ENCODE measurements at places on chromosomes 1 and 21.

DNA sequence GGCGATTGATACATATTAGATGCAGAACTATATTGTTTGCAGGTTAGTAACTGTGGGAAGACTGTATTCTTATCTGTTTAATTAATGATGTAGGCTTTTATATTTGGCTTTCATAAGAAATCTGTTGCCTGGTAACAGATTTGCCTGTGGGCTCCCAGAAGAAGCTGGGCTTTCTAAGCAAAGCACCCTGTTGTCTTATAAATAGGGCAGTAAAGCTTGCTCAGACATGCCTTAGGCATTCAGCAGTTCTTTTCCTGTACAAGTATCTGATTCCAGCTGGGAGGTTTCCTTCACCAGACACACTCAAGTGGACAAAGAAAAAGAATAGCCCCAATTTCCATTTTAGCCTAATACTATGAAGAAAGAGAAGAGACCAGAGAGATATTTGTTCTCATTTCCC, 524.0 kb downstream of the LRRIQ3 start:
- peak; percentile 85 for DNase-seq

DNA sequence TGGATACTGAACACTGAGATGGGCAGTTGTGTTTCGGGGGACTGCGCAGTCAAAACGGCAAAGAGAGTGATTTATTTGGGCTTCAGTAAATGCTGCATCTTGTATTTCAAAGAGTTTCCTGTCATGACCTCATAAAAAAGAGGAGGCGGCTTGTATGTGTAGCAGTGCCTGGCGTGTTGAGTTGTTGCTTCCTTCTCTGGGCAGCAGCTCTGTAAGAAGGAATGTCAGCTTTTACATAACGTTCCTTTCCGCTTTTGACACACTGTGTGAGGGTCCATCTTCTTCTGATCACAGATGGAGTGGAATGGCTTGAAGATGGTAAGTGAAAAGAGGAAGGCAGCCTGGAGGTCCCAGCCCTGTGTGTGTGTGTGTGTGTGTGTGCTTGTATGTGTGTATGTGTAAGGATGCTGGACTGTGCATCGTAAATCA, 941 bp downstream of the ELAVL4 start:
- no peak for DNase-seq

DNA sequence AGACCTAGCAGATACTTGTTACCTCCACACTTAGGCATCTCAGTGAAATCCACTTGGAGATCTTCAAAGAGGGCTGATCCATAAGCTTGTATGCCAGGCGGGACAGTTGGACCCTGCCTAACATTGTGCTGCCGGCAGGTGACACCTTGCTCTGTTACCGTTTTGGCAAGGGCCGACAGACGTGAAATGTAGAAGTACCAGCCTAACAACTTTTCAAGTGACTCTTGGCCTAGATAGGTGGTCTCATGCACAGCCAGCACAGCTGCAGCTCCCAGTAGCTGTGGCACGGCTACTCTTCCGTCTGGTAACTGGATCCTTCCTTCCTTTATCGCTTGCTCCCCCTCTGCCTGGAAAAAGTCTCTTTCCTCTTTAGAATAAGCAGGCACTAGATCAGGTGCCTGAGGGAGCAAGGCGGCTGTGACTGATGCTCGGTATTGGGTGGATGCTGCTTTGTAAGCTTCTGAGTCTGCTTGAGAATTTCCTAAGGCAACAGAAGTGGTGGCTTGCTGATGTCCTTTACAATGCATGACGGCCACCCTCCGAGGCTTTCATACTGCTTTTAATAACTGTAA, 713.5 kb downstream of the AMY1C start:
- no peak for DNase-seq

GRCh38 chr1:12229386-12229834, 420 bp upstream of the VPS13D start:
- no peak for DNase-seq

GRCh38 chr1:221141606-221142285, 262.5 kb downstream of the HLX start:
- DNase-seq = no peak

DNA sequence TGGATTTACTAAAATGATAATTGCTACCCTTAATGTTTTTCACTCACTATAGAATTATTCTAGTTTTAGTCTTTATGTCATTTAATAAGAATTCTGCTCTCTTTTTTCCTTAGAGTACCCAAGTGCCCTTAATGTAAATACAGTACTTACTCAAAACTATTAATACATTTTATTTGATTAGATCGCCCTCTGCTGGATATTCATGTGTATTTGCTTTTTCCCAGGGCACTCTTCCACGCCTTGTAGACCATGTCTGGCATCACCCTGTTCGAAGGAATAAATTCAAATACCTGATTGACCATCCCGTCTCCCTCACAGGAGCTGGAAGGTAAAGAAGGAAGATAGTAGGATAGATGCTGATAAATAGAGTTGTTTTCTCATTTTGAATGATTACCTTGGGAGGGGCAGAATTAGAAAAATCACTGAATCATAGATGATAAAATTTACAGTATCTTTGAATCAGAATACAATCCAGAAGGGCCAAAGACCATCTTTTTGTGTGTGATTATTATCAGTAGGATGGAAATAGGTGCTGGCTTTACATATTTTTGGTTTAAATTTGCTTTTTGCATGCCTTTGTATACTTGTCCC, 4.1 kb downstream of the AXDND1 start:
- peak; percentile 67 for DNase-seq

DNA sequence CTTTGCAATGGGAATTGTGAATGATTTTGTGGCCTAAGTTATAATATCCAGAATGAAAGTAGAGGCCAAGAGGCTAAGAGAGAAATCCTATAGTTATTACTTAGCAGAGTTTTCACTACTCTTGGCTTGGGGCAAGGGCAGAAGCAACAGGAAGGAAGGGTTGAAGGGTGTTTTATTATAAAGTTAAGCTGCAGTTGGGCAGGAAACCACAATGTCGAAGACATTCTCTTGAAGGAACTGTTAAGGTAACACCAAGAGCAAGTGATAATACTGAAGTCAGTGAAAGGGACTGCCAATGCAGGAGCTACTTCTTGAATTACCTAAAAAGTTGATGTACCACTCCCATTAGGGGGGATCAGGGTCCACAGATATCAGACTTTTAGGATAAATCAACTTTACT, 8.3 kb downstream of the XCL2 start:
- no peak for DNase-seq

DNA sequence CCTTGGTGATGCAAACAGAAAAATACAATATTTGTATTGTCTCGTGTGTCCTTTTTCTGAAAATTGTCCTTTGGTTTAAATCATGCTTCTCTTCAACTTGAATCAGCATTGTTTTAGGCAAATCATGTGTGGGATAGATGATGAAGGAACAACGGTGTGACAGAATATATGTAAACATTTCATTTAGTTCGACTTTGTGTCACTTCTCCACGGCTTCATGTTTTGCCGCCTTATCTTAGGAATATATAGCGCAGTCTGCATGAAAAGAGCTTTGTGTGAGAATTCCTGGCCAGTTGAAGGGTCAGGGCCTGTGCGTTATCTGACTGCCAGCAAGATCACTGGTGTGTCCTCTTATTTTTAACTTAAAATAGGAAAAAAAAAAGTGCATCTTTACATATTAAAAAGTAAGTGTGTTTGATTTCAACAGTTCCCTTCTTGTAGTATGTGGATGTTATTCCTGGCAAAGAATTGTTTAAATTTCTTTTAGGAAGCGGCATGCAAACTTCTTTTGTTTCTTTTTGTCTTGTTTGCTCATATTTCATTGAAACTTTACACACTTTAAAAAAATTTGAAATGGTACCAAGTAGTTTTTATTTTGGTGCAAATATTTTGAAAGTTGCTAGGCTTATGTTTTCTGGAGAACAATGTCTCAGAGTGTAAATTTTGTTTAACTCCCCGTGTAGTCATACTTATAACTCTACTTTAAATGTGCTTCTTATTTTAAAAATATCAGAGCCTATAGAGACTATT, 465.2 kb downstream of the USP25 start:
- DNase-seq = peak; percentile 32

- no peak for DNase-seq
Observed at GRCh38 chr1:53580739-53581475, 121.7 kb downstream of the DMRTB1 start.

GRCh38 chr1:17112496-17113236, 6.6 kb downstream of the PADI2 start:
- no peak for DNase-seq

- no peak for DNase-seq
Observed at GRCh38 chr1:226781937-226782609, 43.0 kb upstream of the ITPKB start.

DNA sequence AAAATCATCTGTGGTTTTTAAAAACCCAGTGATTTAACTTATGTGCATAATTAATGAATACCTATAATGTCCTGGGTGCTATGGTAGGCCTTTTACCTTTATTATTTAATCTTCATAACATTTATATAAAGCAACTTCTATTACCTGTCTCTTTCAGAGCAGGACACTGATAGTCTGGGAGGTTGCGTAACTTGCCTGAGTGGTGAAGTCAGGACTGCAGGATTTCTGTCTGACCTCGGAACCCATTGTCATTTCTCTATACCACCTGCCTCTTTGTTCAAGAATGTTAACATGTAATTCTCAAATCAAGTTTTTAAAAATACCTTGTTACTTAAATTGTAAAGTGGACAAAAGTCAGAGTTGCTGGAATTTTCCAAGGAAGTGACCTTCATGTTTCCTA, 41.0 kb upstream of the BACH1 start:
- peak; percentile 72 for DNase-seq

DNA sequence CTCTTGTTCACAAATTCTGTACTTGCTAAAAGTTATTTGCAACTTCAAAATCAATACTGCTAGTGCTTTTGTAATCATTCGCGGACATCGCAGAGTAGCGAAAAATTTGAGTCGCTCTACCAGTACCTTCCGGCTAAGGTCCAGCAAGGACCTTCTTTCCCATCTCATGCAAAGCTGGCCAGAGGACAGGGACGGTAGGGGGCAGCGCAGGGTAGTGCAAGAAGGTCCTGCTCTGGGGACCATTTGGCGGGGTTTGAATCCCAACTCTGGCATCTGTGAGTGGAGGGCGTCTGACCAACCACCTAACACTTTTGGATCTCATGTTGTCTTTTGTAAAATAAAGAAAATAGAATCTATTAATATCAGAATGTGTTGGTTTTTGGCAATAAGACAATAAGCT, 258.3 kb downstream of the SPATA17 start:
- DNase-seq = no peak

GRCh38 chr1:111720274-111720976, 18.8 kb downstream of the INKA2 start:
- DNase-seq = peak; percentile 54

Data from bronchial epithelial cell (primary cell).